ENCODE measurements at places on chromosomes 4 and X.

DNA sequence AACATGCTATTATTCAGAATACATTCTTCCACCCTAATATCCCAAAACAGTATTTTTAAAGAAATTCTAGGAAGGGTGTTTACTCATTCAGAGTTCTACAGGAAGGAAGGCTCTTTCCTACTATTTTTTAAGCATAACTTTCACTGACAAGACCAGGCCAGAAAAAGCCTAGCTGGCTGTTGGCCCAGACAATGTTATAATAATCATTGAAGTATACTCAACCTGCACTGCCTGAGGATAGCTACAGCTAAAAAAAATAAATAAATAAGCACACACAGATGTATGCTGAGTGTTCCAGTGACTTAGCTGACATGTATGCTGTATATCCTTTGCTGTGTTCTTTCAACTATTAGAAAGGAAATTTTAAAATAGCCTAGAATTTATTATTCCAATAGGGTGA is 145.8 kb upstream of the SPRY1 start:
- no peak for DNase-seq

DNA sequence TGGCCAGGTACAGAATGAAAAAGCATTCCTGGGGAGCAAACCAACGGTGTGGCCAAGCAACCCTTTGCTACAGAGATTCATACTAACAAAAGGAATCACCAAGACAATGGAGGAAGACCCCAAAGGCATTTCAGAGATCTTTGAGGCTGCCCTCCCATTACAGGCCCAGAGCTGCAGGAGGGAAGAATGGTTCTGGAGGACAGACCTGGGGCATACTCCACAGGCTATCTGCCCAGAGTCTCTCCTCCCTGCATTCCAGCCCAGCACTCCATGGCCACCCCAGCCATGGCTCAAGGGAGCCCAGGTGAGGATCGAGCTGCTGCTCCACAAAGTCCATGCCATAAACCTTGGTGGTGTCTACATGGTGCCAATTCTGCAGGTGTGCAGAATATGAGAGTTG is 81.9 kb downstream of the ATP11C start:
- DNase-seq = no peak

DNA sequence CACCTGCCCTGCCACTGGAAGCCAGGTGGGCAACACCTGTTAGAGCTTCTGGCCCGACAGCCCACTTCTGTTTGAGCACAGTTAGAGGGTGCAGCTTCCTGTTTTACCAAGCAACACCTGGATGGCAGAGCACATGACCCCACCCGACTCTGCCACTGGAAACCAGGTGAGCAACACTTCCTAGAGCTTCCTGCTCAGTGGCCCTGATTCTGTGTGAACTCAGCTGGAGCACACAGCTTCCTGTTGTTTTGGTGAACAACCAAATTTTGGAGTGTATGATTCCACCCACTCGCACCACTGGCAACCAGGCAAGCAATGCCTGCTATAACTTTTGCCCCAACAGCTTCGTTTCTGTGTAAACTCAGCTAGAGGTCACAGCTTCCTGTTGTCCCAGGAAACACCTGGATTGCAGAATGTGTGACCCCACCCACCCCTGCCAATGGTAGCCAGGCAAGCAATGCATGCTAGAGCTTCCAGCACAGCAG is 163.8 kb upstream of the KLF8 start:
- DNase-seq = no peak

DNA sequence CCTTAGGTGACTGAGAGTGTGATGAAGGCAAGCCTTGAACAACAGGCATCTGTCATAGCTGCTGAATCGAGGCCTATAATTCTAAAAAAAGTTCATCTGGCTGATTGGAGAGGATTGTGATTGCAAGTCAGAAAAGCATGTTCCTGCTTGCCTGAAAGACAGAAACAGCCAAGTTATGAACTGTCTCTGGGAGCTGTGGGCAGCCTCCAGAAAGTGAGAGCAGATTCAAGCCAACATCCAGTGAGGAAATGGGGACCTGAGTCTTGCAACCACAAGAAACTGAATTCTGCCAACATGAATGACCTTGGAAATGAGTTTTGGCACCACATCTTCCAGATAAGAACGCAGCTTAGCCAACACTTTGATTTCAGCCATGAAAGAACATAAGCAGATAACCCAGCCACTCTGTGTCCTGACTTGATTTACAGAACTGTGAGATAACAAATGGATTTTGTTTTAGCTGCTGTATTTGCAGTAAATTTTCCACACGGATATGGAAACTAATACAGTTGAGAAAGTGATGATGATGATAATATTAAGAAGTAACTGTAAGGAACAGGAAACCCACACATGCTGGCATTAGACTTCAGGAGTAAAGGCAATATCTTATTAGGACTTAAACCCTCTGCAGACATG is 240.3 kb upstream of the NDST3 start:
- no peak for DNase-seq

DNA sequence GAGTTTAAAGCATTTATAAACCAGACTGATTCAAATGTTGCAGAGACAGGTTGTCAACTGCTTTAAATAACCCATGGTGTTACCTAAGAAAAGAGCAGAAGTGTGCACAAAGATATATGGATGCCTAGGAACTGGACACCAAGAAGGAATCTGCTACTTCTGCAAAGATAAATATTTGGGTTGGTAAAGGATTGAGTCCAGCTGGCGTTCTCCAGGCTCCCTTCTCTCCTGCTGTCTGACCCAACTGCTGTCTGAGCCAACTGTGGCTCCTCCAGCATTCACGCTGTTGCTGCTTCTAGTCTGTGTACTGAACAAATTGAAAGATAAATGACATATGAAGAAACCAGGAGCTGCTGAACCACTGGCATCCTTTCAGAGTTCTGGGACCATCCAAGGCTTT is 1167.8 kb upstream of the PRKX start:
- DNase-seq = no peak

GRCh38 chr4:38967260-38968095 is 64.7 kb downstream of the TMEM156 start:
- no peak for DNase-seq

DNA sequence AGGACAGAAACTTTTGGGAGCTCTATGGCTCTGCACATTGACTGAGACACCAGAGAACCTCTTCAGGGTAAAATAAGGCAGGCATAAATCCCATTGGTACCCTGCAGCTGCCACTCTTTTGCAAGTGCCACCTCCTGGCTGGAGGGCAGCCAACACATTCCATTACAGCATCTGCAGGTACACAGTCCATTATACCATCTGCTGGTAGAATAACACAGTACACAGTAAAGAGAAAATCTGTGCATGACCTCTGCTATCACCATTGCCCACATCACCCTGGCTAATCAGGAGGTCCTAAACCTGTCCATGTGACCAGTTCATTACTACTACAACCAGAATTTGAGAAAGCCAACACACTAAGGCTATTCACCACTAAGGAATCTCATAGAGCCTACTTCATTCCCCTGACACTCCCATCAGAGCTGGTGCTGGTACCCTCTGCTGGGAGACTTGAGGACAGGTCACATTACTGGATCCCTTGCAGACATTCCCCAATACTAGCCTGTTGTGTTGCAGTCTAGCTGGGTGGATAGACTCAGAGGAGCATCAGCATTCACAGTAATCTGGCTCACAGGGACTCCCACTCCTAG is 176.2 kb upstream of the TACR3 start:
- DNase-seq = no peak

GRCh38 chr4:4559596-4559995 is 17.7 kb upstream of the STX18 start:
- no peak for DNase-seq

- DNase-seq = no peak
Observed at GRCh38 chr4:67071641-67072040, 473.7 kb downstream of the CENPC start.

GRCh38 chr4:155042014-155042413 is 166.4 kb upstream of the NPY2R start:
- no peak for DNase-seq

DNA sequence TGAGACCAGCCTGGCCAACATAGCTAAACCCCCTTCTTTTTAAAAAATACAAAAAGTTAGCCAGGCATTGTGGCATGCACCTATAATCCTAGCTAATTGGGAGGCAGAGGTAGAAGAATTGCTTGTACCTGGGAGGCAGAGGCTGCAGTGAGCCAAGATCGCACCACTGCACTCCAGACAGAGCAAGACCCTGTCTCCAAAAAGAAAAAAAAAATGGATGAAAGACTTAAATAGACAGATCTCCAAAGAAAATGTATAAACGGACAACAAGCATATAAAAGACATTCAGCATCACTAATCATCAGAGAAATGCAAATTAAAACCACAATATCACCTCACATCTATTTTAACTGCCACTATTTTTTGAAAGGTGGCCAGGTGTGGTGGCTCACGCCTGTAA is 6.6 kb upstream of the SAT1 start:
- DNase-seq = no peak

DNA sequence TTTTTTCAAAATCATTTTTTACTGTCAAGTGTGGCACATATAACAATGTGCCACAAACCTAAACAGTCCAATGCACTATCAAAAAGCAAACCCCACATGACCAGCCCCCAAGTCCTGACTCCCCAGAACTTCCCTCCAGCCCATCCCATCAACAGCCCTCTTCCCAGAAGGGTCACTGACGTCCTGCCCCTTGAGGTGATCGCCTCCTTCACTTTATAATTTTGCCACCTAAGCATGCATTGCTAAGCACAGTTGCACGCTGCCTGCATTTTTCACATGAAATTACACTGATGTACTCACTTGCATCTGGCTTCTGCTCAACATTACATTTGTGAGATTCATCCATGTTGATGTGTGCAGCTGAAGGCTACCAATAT is 42.5 kb downstream of the HTRA3 start:
- DNase-seq = no peak

DNA sequence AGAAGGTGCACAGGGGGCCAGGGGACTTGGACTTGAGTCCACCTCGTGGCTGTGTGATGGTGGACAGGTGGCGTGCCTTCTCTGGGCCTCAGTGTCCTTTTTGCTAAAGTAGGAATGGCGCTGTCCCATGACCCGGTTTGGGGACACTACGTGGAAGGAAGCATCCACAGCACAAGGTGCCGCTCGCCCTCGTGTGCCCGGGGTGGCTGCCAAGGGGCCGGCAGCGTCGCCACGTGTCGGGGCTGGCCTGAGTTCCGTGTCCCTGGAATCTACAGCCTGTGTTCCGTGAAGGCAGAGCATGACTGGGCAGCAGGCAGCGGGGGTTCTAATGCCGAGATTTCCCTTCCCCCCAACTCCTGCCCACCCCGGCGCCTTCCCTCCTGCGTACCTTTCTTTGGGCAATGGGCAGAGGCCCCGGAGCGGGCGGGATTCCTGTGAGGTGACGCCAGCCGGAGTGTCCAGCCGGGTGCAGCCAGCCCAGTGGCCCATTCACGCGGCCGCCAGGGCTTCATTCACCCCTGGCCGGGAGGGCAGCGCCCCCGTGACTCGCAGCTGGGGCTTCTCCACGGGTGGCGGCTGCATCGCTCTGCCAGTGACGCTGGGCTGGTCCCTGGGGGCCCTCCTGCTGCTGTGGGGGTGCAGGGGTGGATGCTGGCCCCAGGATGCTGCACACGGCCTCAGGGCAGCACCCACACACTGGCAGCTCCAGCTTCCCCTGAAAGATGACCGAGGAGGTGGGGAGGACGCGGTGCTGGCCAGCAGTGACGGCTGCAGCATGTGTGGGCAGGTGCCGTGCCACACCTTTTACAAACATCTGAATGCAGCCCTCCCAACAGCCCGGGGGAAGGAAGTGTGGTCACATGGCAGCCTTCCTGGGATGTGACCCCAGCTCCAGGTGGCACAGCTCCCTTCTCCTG is 21.2 kb downstream of the DOK7 start:
- no peak for DNase-seq

DNA sequence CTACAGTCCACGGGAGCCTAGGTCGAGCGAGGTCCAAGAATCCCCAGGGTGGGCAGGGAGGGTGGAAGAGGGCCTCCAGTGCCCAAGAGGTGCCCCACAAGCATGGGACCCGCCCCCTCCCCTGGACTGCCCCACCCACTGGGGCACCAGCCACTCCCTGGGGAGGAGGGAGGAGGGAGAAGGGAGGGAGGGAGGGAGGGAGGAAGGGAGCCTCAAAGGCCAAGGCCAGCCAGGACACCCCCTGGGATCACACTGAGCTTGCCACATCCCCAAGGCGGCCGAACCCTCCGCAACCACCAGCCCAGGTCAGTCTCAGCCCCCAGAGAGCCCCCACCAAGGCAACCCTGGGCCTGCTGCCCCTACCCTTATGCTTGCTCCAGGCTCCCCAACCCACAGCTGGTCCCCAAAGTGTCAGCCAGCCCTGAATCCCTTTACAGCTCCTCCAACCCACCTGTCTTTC is at the start of gene GATA1:
TSS of gene GATA1 (plus strand) at position 250 of the 460 bp plus-strand sequence. CDS start 4,520 bp downstream, outside the sequence.
- DNase-seq = no peak

DNA sequence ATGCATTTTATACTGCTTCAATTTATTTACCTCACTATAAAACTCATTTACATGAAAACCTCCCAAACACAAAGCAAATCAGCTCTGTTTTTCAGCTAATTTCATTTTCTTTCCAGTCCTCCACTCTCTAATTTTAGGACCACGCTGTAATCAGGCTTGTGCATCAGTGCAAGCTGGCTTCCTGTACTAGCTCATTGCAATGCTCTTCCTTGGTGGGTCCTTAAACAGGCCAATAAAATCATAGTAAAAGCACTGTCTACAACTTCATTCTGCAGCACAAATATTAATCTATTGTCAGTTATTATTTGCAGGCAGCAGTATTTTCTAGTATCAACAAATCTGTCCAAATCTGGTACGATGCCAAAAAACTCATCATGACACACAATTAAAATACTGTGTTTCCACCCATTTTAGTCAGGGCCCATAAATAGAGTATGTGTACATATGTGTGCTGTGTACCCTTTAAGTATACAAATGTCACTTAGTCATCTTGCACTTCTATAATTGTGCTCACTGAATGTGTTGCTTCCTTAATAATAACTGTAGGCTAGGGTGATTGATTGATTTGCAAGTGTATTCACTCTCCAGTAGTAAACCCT is 178.2 kb upstream of the HCCS start:
- no peak for DNase-seq

GRCh38 chr4:2284934-2285612 is 23.2 kb upstream of the MXD4 start:
- no peak for DNase-seq

DNA sequence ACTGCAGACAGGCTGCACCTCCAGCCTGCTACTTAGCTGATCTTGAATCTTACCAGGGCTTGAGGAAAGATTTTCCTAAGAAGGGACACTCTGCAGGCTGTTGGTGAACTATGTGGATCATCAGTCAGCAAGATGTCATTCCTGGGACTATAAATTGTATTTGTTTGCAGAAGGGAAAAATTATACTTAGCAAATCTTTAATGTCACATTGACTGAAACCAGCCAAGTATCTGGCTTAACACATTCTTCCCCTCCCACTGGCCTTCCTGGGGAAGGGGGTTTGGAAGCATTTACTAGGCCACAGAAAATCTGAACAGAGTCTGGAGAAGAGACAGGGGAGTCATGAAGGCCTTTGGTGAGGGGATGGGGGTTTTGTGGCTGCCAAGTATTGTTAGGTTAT is 156.7 kb upstream of the EOLA2 start:
- DNase-seq = no peak

- DNase-seq = no peak
Observed at GRCh38 chr4:89108091-89108490, 3.2 kb upstream of the TIGD2 start.

DNA sequence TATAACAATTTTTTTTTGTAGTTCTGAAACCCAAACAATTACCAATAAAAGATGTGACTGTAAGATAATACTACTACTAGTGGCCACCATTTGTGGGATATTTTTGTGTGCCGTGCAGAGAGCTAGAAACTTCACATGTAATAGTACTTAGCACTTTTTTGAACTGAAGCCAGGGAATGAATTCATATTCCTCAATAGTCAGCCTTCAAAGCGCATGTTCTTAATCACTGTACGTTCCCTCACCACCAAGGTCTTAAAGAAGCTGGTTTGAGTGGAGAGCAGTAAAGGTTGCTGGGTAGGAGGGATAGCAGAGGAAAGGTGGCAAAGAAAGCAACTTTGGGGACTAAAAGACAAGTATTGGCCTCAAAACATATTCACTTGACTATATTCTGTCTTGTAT is 9.6 kb upstream of the RUFY3 start:
- no peak for DNase-seq

All from NCI-H187 (cell line).